T-helper 2 cell treated with Interferon-gamma antibody and Interleukin-4, amounts not matched to agents 5 μg/mL and 100 μg/mL, for 36 hours (primary cell): ENCODE measurements at places on chromosomes 1 and 21.

DNA sequence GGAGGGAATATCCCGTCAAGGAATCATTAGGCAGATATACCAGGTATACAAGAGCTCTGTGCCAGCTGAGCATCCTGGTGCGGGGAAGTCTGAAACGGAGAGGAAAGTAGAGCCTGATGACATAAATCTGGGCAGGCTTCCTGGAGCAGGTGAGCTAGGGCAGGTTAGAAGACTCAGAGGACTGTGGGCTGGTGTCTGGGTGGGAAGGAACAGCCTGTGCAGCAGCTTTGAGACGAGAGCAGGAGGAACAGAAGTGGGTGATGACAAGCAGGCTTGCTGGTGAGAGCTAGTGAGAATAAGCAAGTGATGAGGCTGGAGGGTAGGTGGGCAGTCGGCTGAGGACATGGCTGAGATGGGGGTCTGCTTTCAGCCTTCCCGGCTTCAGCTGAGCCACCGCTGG, 6.7 kb downstream of the CELSR2 start:
- no peak for DNase-seq

- DNase-seq = no peak
Observed at GRCh38 chr21:39060485-39061083, 122.7 kb downstream of the PSMG1 start.

DNA sequence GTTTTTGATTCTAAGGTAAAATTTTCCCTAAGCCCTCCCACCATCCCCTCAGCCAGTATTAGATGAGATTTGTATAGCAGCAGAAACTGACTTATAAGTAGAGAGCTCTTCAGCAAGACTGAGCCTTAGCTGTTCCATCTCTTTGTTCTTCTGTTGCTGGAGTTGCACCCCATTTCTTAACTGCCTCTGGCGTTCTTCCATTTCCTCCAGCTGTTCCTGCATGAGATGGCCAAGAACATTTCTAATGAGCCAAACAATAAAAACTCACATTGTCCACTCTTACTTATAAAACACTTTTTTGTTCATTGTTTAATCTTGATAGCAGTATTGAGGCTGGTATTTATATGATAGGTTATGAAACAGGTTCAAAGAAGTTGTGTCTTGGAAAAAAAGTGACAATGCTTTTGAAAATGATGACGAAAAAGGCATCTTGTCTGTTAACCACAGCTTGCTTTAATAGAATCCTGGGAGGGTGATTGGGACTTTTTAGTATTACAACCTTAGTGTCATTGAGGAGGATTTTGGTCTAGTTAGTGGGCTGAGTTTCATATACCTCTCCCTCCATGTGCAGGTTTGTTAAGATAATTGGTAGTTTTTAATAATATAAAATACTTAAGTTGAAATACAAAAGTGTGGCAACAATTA, 18.3 kb downstream of the SYNC start:
- no peak for DNase-seq

DNA sequence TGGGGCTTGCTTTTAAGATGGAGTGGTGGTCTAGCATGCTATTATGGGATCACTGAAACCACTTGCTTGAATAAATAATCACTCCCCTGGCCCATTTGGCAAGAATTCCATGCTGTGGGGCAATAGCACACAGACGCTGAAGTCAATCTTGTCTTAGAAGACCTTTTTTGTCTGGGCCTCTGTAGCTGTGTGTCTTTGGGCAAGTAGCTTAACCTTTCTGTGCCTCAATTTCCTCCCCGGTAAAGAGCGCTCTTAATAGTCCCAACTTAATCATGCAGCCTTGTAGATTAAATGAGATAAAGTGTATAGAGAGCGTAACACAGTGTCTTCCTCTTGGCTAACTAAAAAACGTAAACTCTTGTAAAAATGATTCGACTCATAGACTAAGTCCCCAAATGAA, 125.4 kb upstream of the IGSF21 start:
- no peak for DNase-seq

GRCh38 chr1:116726872-116727820, 27.1 kb upstream of the CD2 start:
- DNase-seq = no peak

DNA sequence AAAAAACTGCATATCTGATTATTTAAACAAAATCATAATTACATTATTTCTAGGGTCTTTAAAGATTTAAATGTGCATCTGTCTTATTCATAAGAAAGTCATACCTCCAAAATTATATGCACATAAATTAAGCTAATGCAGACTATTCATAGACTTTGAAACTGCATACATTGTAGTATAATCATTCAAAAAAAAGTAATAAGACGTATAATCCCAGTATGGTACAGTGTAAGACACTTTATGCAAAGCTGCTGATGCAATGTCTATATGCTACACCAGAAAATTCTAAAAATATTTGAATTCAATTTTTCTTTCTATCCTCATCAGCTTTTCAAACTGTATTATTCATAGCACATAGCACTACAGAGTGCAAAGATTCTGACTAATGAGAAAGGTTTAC, 22.0 kb downstream of the BRINP3 start:
- no peak for DNase-seq
